ENCODE measurements at places on chromosomes 11 and 22. TPM values are rescaled to one million over a fixed set of nuclear protein-coding genes. Genes with fewer than 3 reads are reported as not detected.

GRCh38 chr22:36701965-36702621 lies 1.5 kb downstream of the CACNG2 start:
- DNase-seq, result no peak

GRCh38 chr22:32708830-32709229 lies 92.7 kb upstream of the TIMP3 start:
- no peak for DNase-seq

The BEST1 gene
- polyA plus RNA-seq, result not detected

- DNase-seq, result no peak
Measured at GRCh38 chr22:44546686-44547310, 48.8 kb upstream of the RTL6 start.

DNA sequence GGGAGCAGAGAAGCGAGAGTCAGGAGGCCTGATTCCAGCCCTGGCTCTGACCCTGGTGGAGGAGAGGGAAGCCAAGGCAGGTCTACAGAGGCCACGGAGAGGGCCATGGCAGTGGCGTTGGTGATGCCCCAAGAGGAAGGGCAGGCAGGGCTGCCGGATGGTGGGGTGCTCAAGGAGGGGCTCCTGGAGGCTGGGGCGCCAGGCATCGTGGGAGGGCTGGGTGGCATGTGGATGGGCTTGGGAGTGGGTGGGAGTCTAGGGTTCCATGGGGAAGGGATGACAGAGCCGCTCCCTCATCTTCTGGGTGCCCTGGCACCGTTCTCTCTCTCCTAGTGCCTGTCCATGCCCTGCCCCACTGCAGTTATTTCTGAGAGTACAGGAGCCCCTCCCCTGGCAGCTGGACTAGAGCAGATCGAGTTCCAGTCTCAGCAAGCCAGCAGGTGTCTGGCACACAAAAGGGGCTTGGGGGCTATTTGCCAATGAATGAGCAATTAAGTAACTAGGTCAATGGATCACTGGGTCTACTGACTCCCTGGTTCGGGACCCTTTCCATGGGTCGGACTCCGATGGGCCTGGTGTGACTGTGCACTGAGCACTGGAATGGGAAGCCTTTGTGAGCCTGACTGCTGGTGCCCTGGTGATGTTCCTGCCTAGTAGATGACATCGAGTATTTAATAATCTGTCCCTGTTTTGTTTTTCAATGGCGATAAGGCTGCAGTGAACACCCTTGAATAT lies 570.0 kb downstream of the TBC1D22A start:
- DNase-seq, result no peak

The ABCC8 gene
- polyA plus RNA-seq, result 2.5 TPM

- no peak for DNase-seq
Measured at GRCh38 chr11:116658876-116659535, 113.8 kb downstream of the BUD13 start.

DNA sequence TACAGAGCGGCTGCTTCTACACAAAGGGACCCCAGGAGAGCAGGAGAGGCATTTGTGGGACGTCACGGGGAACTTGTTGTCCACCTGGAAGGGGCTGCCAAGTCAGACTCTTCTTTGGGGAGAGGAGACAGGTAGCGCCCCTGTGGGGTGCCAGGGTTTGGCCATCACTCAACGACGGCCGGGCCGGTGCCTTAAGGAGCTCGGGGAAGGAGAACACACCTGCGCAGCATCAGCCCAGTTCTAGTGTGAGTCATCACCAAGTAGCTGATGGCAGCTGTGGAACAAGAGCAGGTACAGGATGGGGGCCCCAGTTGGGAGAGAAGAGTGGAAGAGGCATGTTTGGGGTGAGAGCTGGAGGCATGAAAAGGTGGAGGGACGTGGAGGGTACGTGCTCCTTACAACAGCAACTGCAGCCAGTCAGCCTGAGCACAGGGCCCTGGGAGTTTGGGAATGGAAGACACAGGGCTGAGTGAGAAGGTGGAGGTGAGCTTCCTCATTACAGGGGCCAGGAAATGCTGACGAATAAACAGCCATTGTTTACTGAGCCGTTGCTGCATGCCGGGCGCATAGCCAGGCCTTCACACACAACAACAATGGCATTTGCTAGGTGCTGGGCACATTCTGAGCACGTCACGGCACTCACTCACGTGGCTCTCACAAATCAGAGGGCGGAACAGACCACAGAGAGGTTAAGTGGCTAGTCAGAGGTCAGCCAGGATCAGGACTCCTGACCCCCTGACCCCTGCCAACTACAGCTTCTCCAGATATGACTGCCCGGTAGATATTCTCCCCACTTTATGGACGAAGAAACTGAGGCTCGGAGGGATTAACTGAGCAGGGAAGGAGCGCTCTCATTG lies 29.1 kb upstream of the TP53I11 start:
- DNase-seq, result no peak

DNA sequence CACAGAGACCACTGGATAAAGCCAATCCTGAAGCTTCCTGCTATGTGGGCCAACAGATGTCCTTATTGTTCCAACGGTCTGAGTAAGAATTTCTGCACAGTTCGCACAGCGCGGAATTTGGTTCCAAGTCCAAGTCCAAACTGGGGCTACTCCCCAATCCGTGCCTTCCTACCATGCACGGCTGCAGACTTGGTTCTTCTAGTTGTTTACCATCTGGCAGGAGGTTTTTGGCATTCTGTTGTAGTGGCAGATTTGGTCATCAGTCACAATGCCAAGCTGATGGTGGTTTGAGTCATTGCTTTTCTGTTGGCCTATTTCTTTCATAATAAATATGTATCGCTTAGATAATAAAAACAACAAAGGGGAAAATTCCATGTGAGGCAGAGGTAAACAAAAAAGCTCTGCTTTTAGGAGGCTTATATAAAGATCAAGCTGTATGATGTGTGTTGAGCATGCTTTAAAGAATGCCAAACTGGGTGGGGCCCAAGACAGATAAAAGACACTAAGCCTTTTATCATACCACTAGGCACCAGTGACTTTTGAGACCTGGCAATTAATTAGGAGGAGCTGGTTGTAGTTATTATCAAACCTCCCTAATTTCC lies 52.5 kb upstream of the SYN3 start:
- no peak for DNase-seq

The GDPD4 gene
- 0.69 TPM for polyA plus RNA-seq

The CDC45 gene
- not detected for polyA plus RNA-seq

The ANO3 gene
- polyA plus RNA-seq, result 0.24 TPM

The TMEM45B gene
- polyA plus RNA-seq, result 0.19 TPM

The TUBA8 gene
- polyA plus RNA-seq, result 18.5 TPM

The MYO7A gene
- polyA plus RNA-seq, result 5.2 TPM

The BTBD18 gene
- 0.12 TPM for polyA plus RNA-seq

GRCh38 chr11:119306373-119306890 lies 10.5 kb downstream of the MCAM start:
- DNase-seq, result no peak

- no peak for DNase-seq
Measured at GRCh38 chr11:45301537-45302246, 15.6 kb upstream of the SYT13 start.

The PTPRCAP gene
- 1.4 TPM for polyA plus RNA-seq

- no peak for DNase-seq
Measured at GRCh38 chr11:12180257-12181205, 70.1 kb downstream of the MICAL2 start.

GRCh38 chr11:124970925-124971324 lies 16.9 kb downstream of the CCDC15 start:
- DNase-seq, result no peak

DNA sequence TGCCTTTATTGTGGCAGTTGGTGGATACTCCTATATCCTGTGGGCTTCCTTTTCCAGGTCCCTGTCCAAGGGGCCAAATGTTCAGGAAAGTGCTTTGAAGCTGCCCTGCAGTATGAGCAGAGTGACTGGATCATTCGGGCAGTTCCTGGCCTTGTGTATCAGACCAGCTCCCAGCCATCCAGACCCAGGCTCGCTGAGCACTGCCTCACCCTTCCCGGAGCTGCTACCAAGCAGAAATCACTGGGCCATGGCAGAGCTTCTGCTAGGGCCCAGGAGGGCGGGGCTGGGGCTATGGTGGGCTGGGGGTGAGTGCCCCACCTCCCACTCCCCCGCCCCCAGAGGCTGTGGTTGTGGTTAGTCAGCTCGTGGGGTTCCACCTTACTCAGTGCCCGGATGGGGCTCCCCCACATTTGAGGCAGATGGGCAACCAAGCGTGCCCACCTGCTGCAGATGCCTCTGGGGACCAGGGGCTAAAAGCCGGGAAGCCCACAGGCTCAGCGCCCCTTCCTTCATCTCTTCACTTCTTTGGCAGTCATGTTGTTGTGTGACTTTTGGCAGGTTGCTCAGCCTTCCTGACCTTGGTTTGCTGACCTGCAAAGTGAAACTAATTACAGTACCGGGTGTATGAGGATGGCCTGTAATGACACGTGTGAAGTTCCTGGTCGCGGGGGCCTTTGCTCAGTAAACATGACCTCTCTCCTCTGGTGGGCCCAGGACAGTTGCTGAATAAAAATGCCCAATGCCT lies 2.1 kb upstream of the LRRC32 start:
- no peak for DNase-seq

- DNase-seq, result no peak
Measured at GRCh38 chr11:19558189-19558986, 154.2 kb upstream of the NAV2 start.

The OR51B2 gene
- polyA plus RNA-seq, result not detected

GRCh38 chr11:15128621-15129020 lies 13.9 kb downstream of the INSC start:
- DNase-seq, result no peak

GRCh38 chr22:42661985-42662831 lies 13.0 kb upstream of the CYB5R3 start:
- DNase-seq, result peak; percentile 81

The BTG4 gene
- not detected for polyA plus RNA-seq

GRCh38 chr22:18154821-18155390 lies 4.9 kb downstream of the USP18 start:
- no peak for DNase-seq

DNA sequence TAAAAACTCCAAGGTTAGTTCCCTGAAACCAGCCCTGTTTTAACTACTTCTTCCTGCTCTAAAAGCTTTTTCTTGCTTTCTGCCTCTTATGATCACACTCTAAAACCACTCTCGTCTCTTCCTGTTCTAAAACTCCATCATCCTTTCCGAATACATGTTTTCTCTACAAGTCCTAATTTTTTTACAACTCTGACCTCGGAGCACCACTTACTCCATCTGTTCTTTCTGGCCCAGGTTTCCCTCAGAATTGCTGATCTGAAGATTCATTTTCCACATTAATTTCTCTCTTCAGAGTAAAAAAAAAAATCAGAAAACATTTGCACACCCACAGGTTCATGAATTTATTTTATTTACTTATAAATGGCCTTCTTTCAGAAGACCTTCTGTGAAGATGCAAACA lies 265.7 kb upstream of the CADM1 start:
- DNase-seq, result no peak

GRCh38 chr11:113881856-113882255 lies 6.5 kb upstream of the USP28 start:
- DNase-seq, result no peak

All from muscle of arm (tissue), 14 donors.